ENCODE measurements at places on chromosomes 2 and 18. TPM values are rescaled to one million over a fixed set of nuclear protein-coding genes. Genes with fewer than 3 reads are reported as not detected.

RNF152 gene
- total RNA-seq, result 4.9 TPM

GRCh38 chr18:63758615-63759240 is 16.5 kb upstream of the SERPINB7 start:
- no peaks in the 10 kb centered on the region for H3K27me3 ChIP-seq
- H3K4me1 ChIP-seq, result no peaks in the 10 kb centered on the region
- H3K36me3 ChIP-seq, result no peaks in the 10 kb centered on the region
- H3K4me3 ChIP-seq, result no peak overlapping the region
- H3K27ac ChIP-seq, result no peak overlapping the region

CAPN10 gene
- 43.0 TPM for total RNA-seq

MTLN gene
- total RNA-seq, result 37.7 TPM

CHST9 gene
- 23.9 TPM for total RNA-seq

DNA sequence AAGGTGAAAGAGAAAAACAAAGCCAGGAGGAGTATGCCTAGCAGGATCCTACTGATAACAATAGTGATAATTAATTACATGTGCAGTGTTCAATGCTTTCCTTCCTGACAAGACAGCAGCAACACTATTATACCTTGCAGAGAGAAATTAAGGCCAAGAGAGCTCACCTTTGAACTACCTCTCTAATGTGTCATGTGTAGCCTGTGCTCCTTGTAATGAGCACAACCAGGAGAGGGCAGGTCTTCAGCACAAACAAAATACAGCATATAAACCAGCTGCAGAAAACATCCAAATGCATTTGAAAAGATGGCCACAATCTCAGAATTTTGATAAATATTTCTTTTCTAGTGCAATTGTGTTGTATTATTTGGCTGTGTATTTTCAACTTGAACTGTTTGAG is 1425.7 kb downstream of the DSC3 start:
- no peak overlapping the region for H3K27ac ChIP-seq
- no peak for DNase-seq
- no peaks in the 10 kb centered on the region for H3K4me1 ChIP-seq
- H3K4me3 ChIP-seq, result no peak overlapping the region
- H3K27me3 ChIP-seq, result no peaks in the 10 kb centered on the region

DNA sequence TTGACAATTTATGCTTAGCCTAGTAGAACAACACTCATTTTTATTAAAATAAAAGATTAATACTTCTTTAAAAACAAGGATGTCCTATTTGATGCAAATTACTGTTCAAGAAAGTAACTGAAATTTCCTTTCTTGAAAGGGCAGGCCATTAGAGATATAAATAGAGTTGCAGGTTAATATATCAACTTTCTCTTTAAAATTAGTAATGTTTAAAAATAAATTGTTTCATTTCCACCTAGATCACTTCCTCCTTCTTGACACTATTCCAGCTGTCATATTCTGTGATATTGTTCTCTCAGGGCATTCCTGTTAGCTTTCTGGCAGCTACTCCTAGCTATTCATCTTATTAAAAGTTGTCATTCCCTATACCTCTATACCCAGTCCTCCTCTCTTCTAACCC is 357.9 kb upstream of the NRP2 start:
- H3K4me3 ChIP-seq, result no peak overlapping the region
- H3K27ac ChIP-seq, result no peak overlapping the region
- H3K4me1 ChIP-seq, result no peaks in the 10 kb centered on the region
- H3K36me3 ChIP-seq, result no peaks in the 10 kb centered on the region

TGFA gene
- total RNA-seq, result 6.8 TPM

DNA sequence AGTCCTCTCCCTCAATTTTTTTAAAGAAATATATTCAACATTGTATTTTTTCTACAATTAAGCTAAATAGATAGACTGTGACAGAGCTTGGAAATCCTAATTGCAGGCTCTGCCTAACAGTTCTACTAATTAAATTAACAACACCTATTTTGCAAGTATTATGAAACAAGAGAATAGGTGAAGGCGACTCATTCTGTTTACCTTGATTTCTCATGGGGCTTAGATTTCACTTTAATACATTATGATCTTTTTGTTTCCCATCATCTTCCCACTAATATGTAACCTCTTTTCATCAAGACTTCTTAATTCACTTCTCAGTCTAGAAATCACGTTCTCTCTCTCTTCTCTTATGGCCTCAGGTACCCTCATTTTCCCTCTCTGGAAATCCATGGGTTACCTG is 42.7 kb upstream of the TANK start:
- H3K36me3 ChIP-seq, result no peaks in the 10 kb centered on the region
- H3K27ac ChIP-seq, result no peak overlapping the region
- H3K4me1 ChIP-seq, result peaks cover under 1% of the 10 kb centered on the region

DNA sequence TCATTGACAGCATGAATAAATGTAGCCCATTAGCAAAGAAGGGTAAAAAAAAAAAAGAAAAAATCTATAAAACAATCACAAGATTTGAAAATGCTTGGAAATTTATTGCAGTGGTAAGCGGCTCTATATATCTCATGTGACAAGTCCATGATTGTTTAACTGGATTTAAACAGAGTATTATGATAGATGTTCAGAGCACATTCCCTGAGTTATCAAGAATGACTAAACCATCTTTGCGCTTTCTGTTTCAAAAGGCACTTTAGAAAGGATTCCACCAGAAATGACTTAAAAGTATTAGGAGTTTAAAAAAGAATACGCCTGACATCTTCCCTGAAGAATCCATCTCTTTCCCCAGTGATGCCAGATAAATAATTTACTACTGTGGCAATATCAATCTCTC is 409.5 kb upstream of the UBE2E3 start:
- no peak overlapping the region for H3K4me3 ChIP-seq
- H3K4me1 ChIP-seq, result no peaks in the 10 kb centered on the region
- no peaks in the 10 kb centered on the region for H3K36me3 ChIP-seq
- DNase-seq, result no peak
- H3K27ac ChIP-seq, result no peak overlapping the region

DNA sequence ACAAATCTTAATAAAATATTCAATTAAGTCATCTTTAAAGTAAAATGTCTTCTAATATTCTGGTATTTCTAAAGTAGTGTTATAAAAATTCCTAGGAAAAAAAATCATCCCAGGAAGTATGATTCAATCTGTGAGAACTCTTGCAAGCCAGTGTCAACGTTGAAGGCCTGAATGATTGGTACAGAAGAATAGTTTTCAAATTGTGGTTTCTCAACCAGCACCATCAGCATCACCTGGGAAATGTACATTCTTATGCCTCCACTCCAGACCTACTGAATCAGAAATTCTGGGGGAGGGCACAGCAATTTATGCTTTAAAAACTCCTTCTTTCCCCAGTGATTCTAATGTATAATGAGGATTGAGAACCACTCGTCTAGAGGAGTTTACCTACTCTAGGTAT is 62.3 kb upstream of the C2orf15 start:
- H3K36me3 ChIP-seq, result no peaks in the 10 kb centered on the region
- no peak for DNase-seq
- H3K27ac ChIP-seq, result no peak overlapping the region

- H3K36me3 ChIP-seq, result no peaks in the 10 kb centered on the region
- H3K4me1 ChIP-seq, result peaks cover 69% of the 10 kb centered on the region
- peak overlapping the region; percentile 65 for H3K4me3 ChIP-seq
- peak overlapping the region; percentile 88 for H3K27ac ChIP-seq
- H3K27me3 ChIP-seq, result no peaks in the 10 kb centered on the region
- DNase-seq, result peak; percentile 91
These were observed 891 bp upstream of the KHK start for GRCh38 chr2:27085673-27086089.

DNA sequence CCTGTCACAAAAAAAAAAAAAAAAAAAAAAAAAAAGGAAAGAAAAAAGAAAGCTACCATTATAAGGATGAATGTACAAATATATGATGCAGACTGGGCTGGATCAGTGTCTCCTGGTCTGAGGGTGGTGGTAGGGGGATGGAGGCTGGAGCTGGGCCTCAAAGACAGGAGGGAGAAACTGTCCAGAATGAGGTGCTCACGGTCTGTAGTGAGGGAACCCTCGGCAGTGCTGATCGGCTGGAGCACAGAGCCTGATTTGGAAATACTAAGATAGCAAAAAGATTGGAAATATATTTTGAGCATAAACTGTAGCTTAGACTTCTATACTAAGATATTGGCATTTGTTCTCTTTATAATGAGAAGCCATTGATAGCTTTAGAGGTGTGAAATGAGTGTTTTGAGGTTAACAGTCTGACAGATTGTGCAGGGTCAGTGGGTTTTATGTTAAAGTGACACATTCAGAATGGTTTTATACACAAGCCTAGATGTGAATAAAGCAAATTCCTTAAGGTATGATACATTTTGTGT is 7.9 kb upstream of the SLC3A1 start:
- DNase-seq, result no peak
- no peaks in the 10 kb centered on the region for H3K36me3 ChIP-seq

GRCh38 chr18:41955688-41956087 is 654 bp downstream of the PIK3C3 start:
- DNase-seq, result no peak
- peaks cover 35% of the 10 kb centered on the region for H3K4me1 ChIP-seq
- H3K36me3 ChIP-seq, result peaks cover 7% of the 10 kb centered on the region
- H3K27ac ChIP-seq, result peak overlapping the region; percentile 79
- no peaks in the 10 kb centered on the region for H3K27me3 ChIP-seq

GRCh38 chr2:151481744-151482143 is 72.0 kb downstream of the RIF1 start:
- no peak overlapping the region for H3K4me3 ChIP-seq
- no peaks in the 10 kb centered on the region for H3K27me3 ChIP-seq
- no peak for DNase-seq
- H3K4me1 ChIP-seq, result no peaks in the 10 kb centered on the region

- no peaks in the 10 kb centered on the region for H3K36me3 ChIP-seq
- H3K27ac ChIP-seq, result no peak overlapping the region
- no peak overlapping the region for H3K4me3 ChIP-seq
- no peaks in the 10 kb centered on the region for H3K27me3 ChIP-seq
These were observed 10.1 kb upstream of the CCBE1 start for GRCh38 chr18:59707306-59707705.

- DNase-seq, result no peak
- no peak overlapping the region for H3K4me3 ChIP-seq
- peaks cover 23% of the 10 kb centered on the region for H3K4me1 ChIP-seq
- no peaks in the 10 kb centered on the region for H3K36me3 ChIP-seq
These were observed 256.4 kb downstream of the ACKR3 start for GRCh38 chr2:236825989-236826510.

DNA sequence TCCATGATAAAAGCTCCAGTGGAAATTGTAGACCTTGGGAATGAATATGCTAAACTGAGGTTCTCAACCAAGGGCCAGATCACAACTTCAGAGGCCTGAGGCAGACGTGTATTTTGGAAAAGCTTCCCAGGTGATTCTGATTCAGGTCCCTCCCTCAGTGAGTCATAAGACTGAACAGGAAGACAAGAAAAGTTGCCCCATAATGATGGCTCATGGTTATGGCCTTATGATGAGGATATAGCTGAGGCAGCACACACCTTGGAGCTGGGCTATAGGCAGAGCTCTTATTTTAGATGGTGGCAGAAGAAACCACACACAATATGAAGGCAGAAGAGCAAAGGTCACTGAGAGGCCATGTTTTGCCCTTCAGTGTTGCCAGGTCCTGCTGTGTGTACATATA is 9.6 kb downstream of the ANTXR1 start:
- no peaks in the 10 kb centered on the region for H3K36me3 ChIP-seq
- DNase-seq, result no peak
- no peak overlapping the region for H3K4me3 ChIP-seq
- H3K4me1 ChIP-seq, result no peaks in the 10 kb centered on the region

LHCGR gene
- not detected for total RNA-seq

- DNase-seq, result no peak
- peaks cover 18% of the 10 kb centered on the region for H3K27me3 ChIP-seq
- H3K4me1 ChIP-seq, result no peaks in the 10 kb centered on the region
These were observed 27.7 kb upstream of the ATRAID start for GRCh38 chr2:27184115-27184514.

LMAN2L gene
- 9.1 TPM for total RNA-seq

PKP4 gene
- total RNA-seq, result 40.1 TPM

DNA sequence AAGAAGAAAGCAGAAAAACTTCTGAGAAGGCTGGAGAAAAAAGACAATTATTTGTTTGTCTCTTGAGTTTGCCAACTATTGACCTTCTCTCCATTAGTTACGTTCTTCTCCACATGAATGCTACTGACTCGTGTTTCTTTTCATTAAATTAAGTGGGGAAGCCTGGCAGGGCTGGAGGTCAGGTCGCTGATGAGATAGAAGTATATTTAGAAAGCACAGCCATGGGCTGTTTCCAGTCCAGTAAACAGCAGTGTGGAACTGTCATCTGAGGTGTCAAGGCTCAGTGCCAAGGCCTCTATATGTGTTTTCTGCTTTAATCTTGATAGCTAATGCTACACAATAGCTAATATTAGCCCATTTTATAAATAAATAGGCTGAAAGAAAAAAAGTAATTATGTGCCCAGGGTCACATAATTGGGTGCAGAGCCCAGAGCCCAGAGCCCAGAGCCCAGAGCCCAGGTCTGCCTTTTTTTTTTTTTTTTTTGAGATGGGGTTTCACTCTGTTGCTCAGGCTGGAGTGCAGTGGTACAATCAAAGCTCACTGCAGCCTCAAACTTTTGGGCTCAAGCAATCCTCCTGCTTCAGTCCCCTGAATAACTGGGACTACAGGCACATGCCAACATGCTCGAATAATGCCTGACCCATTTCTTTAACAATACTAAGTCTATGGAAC is 6.3 kb downstream of the MSGN1 start:
- no peaks in the 10 kb centered on the region for H3K27me3 ChIP-seq
- no peak overlapping the region for H3K27ac ChIP-seq
- H3K36me3 ChIP-seq, result no peaks in the 10 kb centered on the region
- no peak overlapping the region for H3K4me3 ChIP-seq
- H3K4me1 ChIP-seq, result peaks cover 39% of the 10 kb centered on the region

IL36A gene
- not detected for total RNA-seq

TSPYL6 gene
- total RNA-seq, result not detected

GRCh38 chr2:191122638-191123294 is 28.0 kb downstream of the STAT4 start:
- peaks cover 4% of the 10 kb centered on the region for H3K4me1 ChIP-seq
- H3K27ac ChIP-seq, result no peak overlapping the region
- no peaks in the 10 kb centered on the region for H3K27me3 ChIP-seq
- no peak for DNase-seq
- H3K36me3 ChIP-seq, result no peaks in the 10 kb centered on the region

DNA sequence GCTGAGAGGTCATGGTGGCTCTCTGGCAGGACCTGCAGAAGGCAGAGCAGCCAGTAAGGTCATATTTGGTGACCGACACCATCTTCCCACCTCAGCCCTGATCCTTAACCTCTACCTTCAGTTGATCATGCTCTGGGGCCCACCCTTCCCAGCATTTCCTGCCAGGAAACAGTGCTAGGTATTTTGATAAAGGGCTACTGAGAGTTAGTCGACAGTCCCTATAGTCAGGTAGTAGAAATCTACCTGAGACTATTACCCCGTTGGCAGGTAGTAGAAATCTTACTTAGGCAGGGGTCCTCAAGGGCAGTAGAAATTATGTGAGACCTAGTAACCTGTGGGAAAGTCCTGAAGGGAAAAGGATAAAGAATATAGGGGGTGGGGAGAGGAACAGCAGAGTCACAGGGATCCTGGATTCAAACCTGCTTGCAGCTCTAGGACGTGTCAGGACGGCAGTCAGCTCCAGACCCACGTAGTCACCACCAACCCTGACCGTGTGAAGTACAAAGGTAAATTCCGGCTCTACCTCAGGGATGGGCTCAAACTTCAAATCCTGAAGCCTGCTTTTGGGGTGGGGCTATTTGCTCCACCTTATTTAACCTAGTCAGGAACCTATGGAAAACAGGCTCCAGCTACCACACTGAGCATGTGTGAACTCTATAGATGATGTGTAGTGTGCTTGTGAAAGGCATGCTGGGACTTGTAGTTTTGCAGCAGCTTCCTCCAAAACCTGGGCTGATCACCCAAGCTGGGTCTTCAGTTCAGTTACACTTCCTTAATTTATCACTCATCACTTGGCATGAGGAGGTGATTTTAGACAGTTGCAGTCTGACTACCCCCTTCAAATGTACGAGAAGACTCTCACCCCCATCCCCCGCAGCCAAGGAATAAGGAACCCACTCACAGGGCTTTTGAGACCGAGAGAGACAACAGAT is at the start of gene DQX1:
Gene DQX1, minus strand, starts transcription at position 515 of the 932 bp plus-strand sequence. Its CDS starts 502 bp downstream, at position 13.
- DNase-seq, result peak; percentile 55
- H3K4me1 ChIP-seq, result peaks cover 20% of the 10 kb centered on the region
- no peak within 1 kb of the TSS for H3K27ac ChIP-seq
- H3K27me3 ChIP-seq, result no peaks in the 10 kb centered on the region

KLF7 gene
- 23.6 TPM for total RNA-seq

Data from spleen (tissue), 13 donors.